Sigmoid colon (tissue), 7 donors: ENCODE measurements at places on chromosomes 13 and 19. TPM values are rescaled to one million over a fixed set of nuclear protein-coding genes. Genes with fewer than 3 reads are reported as not detected.
A peak's percentile ranks its signal among the peaks of the same experiment; 100 is the strongest.

The MIA gene
- total RNA-seq: 12.8 TPM

The ZNF497 gene
- 0.54 TPM for total RNA-seq

- H3K4me3 ChIP-seq: no peak overlapping the region
- H3K27ac ChIP-seq: no peak overlapping the region
- no peak for DNase-seq
Measured at GRCh38 chr13:66974889-66975288, 255.2 kb downstream of the PCDH9 start.

The FFAR2 gene
- not detected for total RNA-seq

DNA sequence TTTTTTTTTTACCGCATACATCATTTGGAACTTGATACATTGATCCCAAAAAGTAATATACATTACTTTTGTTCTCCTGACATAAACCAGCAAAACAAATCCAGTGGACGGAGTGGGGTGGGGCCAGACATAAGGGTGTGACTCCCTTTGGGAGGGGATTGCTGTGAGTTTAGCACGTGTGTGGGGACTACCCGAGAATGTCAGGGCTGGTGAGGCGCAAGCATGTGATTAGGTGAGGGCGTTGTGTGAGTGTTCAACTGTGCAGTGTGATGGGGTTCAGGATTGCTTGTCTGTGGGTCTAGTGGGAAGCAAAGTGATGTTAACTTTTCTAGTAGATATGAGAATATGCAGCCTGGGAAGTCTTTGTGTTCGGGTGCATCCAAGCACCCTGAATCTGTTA, 468.0 kb downstream of the TSHZ3 start:
- no peaks in the 10 kb centered on the region for H3K36me3 ChIP-seq
- H3K4me1 ChIP-seq: no peaks in the 10 kb centered on the region
- H3K4me3 ChIP-seq: no peak overlapping the region
- DNase-seq: no peak
- H3K27me3 ChIP-seq: no peaks in the 10 kb centered on the region

DNA sequence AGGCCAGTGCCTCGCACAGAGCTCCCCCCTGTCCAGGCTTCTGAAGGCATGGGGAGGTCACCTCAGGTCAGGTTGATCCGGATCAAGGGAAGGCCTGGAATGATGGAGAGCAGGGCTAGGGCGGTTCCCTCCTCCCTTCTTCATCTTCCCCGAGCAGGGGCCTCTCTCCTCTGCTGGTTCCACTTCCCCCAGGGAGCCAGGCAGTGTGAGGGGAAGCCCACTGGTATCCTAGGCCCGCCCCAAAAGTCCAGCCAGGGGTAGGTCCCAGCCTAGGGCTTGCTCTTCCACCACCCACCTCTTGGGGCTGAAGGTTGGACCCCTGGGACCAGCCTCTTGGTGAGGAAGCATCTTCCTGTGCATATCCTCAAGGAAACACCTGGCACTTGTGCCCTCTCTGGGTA, 16.4 kb upstream of the PRR19 start:
- H3K4me3 ChIP-seq: peak overlapping the region; percentile 76
- peak overlapping the region; percentile 94 for H3K27ac ChIP-seq
- H3K36me3 ChIP-seq: peaks cover 10% of the 10 kb centered on the region
- peaks cover 51% of the 10 kb centered on the region for H3K4me1 ChIP-seq
- no peaks in the 10 kb centered on the region for H3K27me3 ChIP-seq

- H3K27me3 ChIP-seq: no peaks in the 10 kb centered on the region
- no peak for DNase-seq
- peak overlapping the region; percentile 35 for H3K4me3 ChIP-seq
- peaks cover 15% of the 10 kb centered on the region for H3K4me1 ChIP-seq
- H3K36me3 ChIP-seq: no peaks in the 10 kb centered on the region
Measured at GRCh38 chr19:38263689-38264485, 486 bp upstream of the SPINT2 start.

DNA sequence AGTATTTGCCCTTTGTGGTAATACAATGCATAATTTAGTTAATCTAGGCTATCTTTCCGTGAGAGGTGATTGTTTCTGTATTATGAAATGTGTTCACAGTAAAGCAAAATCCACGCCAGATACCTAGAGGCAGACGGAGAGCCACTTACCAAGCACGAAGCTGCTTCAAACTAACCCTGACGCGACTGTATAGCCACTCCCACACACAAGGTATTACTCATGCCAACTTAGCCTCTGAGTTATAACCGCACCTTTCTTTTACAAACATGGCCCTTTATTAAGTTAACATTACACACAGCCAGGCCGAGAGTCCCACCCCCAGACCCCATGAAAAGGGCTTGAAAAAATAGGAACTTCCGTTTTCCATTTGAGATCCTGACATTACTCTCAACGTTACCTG, 185.7 kb downstream of the ABCC4 start:
- H3K4me3 ChIP-seq: no peak overlapping the region
- no peak for DNase-seq
- H3K27me3 ChIP-seq: no peaks in the 10 kb centered on the region

The VSTM1 gene
- not detected for total RNA-seq

DNA sequence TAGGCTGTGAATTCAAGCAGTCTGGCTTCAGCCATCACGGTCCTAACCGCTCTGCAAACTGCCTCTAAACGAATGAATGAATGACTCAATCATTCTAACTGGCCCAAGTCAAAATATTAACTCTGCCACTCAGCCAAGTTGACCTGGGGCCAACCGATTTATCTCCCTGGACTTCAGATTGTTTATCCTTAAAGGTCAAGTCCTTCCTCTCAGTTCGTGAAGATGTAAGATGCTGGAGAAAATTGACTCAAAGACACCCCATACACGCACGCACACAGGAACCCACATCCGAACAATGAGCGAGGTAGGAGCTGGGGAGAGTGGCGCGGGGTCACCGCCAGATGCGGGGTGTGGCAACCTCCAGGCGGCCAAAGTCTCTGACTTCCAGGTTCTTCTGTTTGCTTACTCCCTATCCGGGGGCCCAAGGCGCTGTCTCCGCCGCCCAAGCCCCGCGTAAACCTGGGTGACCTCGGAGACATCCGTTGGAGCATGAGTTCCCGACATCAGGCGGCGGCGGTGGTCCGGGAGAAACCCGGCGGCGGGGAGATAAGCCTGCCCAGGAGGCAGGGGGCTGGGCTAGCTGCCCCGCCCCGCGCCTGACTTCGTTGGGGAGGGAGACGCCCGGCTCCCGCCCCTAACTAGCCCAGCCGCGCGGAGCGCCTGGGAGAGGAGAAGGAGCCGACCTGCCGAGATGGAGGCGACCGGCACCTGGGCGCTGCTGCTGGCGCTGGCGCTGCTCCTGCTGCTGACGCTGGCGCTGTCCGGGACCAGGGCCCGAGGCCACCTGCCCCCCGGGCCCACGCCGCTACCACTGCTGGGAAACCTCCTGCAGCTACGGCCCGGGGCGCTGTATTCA, at the start of gene CYP2S1:
Gene CYP2S1 (plus strand): TSS at position 646 of the 856 bp plus-strand sequence. CDS start 46 bp downstream, at position 692.
- H3K36me3 ChIP-seq: no peaks in the 10 kb centered on the region
- peak within 1 kb of the TSS; percentile 2 for H3K4me3 ChIP-seq
- H3K4me1 ChIP-seq: no peaks in the 10 kb centered on the region
- no peak for DNase-seq

- H3K27ac ChIP-seq: no peak overlapping the region
- H3K36me3 ChIP-seq: peaks cover 2% of the 10 kb centered on the region
- no peaks in the 10 kb centered on the region for H3K27me3 ChIP-seq
- no peaks in the 10 kb centered on the region for H3K4me1 ChIP-seq
- DNase-seq: no peak
- no peak overlapping the region for H3K4me3 ChIP-seq
Measured at GRCh38 chr19:11227195-11227886, 12.1 kb upstream of the ANGPTL8 start.

The GSX1 gene
- not detected for total RNA-seq

DNA sequence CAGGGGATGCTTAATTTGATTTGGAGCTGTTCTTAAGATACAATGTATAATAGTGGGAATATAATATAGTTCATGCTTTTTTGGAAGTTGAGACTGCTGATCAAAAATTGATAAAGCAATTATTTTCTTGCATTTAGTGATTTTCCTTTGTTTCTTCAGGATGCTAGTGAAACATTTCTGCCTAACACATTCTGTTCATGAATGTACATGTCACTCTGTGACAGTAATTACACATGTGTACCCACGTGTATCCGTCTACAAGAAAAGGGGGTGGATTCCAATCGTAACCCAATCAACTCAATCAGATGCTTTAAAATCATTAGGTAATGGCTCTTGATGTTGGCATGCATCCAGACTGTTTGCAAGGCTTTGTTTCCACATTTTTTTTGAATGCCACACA, 5.0 kb upstream of the FRY start:
- H3K4me1 ChIP-seq: peaks cover 30% of the 10 kb centered on the region
- no peaks in the 10 kb centered on the region for H3K27me3 ChIP-seq
- no peaks in the 10 kb centered on the region for H3K36me3 ChIP-seq
- H3K27ac ChIP-seq: no peak overlapping the region
- no peak for DNase-seq

DNA sequence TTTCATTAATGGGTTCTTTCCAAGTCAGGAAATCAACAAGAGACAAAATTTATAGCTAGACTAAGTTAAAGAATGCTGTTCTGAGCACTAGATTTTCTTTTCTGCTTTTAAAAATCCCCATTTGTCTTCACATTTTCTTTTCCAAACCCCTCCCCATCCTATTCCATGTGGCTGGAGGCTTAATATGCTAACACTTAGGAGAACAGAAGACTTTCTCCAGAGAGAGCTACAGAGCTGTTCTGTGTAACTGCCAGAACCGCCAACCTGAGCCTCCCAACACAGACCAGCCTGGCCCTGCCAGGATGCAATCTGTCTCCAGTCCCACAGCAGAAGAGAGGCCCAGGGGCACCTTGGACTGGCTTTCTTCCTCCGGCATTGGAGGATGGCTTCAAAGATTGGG, 264.1 kb downstream of the NDFIP2 start:
- no peak overlapping the region for H3K4me3 ChIP-seq
- peaks cover 14% of the 10 kb centered on the region for H3K4me1 ChIP-seq
- no peaks in the 10 kb centered on the region for H3K27me3 ChIP-seq
- no peaks in the 10 kb centered on the region for H3K36me3 ChIP-seq
- no peak for DNase-seq

DNA sequence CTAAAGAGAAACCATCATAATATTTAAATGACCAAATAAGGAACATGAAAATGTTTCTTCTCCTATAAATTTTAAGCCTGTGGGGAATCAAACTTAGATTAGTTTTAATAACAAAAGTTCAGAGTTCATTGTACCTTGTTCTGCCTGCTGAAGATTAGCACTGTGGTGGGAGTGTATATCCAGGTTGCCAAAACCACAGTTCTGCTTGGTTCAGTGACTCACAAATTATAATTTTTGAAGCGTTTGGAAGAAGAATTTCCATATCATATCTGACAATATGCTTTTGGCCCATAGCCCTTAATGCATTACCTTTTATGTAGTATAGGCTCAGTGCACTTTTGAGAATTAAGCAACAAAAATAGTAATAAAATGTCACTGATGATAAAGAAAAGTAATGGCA, 545.2 kb downstream of the GPC6 start:
- no peaks in the 10 kb centered on the region for H3K27me3 ChIP-seq
- H3K36me3 ChIP-seq: no peaks in the 10 kb centered on the region
- no peak overlapping the region for H3K27ac ChIP-seq

DNA sequence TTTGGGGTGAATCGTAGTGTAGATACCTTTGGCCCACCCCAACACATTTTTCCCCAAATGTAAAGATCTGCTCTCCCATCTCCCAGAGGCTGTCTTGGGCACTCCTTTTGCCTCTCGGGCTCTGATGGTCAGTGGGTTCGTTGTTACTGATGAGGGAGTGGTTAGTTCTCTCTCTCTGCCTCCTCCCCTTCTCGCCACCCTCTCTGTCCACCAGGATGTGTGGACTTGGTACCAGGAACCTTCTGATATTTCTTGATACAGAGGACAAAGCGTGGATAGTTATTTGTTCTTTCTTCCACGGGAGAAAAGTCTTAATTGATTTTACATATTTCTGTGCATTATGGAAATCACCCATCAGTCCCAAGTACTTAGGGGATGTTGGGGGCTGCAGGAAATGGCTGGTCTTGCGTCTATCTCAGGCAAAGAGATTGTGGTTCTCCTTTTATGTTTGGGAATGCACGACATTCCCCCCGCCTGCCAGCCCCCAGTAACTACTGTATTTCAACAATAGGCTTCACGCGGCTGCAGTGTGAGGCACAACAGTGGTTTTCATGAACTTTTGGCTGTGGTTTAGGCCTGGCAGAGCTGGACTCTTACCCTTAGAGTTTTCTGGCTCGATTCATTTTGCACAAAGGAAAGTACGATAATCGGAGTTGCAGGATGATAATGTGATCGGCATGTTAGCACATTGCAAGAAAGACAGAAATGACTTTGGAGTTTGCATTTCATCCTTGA, 79.0 kb upstream of the ZNF536 start:
- H3K27me3 ChIP-seq: no peaks in the 10 kb centered on the region
- no peaks in the 10 kb centered on the region for H3K36me3 ChIP-seq
- H3K4me3 ChIP-seq: no peak overlapping the region
- no peak overlapping the region for H3K27ac ChIP-seq

GRCh38 chr19:17522988-17523872, 11.8 kb downstream of the PGLS start:
- DNase-seq: peak; percentile 74
- H3K4me3 ChIP-seq: no peak overlapping the region
- H3K4me1 ChIP-seq: no peaks in the 10 kb centered on the region
- peaks cover 8% of the 10 kb centered on the region for H3K27me3 ChIP-seq
- no peaks in the 10 kb centered on the region for H3K36me3 ChIP-seq

- DNase-seq: peak; percentile 82
- no peaks in the 10 kb centered on the region for H3K36me3 ChIP-seq
- peak overlapping the region; percentile 53 for H3K4me3 ChIP-seq
- no peaks in the 10 kb centered on the region for H3K4me1 ChIP-seq
- peaks cover 6% of the 10 kb centered on the region for H3K27me3 ChIP-seq
Measured at GRCh38 chr19:21474671-21475181, 30.7 kb upstream of the ZNF429 start.

GRCh38 chr19:13764101-13764807, at the start of gene MRI1:
Gene MRI1, plus strand, starts transcription at chr19:13764522. Its CDS starts 67 bp downstream, at chr19:13764589.
- peak within 1 kb of the TSS; percentile 90 for H3K4me3 ChIP-seq
- peak within 1 kb of the TSS; percentile 80 for H3K27ac ChIP-seq
- H3K4me1 ChIP-seq: peaks cover 15% of the 10 kb centered on the region
- H3K36me3 ChIP-seq: peaks cover 31% of the 10 kb centered on the region

DNA sequence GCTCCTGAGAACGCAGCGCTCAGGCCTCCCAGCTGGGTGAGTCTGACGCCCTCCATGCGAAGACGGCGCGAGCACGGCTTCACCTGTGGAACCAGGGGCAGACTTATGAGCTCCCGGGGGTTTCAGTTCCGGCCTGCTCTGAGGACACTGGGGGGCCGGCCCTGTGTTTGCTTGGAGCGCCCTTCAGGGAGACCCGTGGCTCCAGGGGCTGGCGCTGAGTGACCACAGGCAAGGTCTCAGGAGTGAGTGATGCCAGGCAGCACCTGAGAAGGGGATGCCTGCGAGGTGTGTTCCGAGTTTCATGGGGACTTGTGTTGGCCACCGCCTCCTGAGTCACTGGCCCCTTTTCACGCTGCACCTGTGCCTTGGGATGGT, 4.5 kb downstream of the MCF2L start:
- no peak for DNase-seq
- H3K27me3 ChIP-seq: peaks cover 22% of the 10 kb centered on the region
- no peak overlapping the region for H3K4me3 ChIP-seq
- H3K36me3 ChIP-seq: no peaks in the 10 kb centered on the region
- H3K27ac ChIP-seq: no peak overlapping the region

- no peak for DNase-seq
- H3K4me3 ChIP-seq: no peak overlapping the region
- H3K4me1 ChIP-seq: no peaks in the 10 kb centered on the region
- no peaks in the 10 kb centered on the region for H3K36me3 ChIP-seq
Measured at GRCh38 chr13:23921451-23921888, 24.2 kb upstream of the C1QTNF9B start.
